ENCODE measurements at places on chromosomes 6 and 20.

DNA sequence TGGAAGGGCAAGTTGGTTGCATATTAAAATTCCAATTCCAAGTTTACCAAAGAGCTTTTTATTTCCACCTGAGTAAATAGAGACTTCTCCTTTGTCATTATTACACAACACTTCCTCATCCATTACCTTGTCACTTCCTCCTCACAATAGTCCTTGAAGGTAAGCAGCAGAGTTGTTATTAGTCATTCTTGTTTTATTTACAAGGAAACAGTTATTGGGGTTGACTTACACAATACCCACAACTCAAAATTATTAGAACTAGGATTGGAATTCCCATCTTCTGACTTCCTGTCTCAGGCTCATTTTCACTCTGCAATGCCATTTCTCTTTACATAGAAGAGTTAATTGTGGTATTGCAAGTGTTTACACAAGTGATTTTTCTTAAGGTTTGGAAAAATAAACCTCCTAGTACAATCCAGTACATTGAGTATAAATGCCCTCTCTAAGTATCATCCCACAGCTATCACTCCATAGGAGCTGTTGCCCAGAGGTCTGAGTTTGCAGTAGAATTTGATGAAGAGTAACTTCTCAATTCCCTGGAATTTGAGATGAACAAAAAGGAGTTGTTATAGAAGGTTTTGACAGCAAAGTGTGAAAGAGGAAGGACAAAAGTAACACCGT is 28.9 kb upstream of the MTRF1L start:
- DNase-seq, result no peak

GRCh38 chr6:51200676-51201075 is 382.0 kb downstream of the TFAP2B start:
- DNase-seq, result no peak

GRCh38 chr6:149823013-149823412 is 41.1 kb downstream of the LRP11 start:
- no peak for DNase-seq

- DNase-seq, result peak; percentile 64
Measured at GRCh38 chr6:157521362-157522335, 140.7 kb downstream of the ZDHHC14 start.

GRCh38 chr6:108897371-108897770 is 49.1 kb downstream of the ARMC2 start:
- no peak for DNase-seq

GRCh38 chr20:57323034-57323433 is 6.6 kb upstream of the SPO11 start:
- DNase-seq, result no peak

GRCh38 chr6:168866534-168866933 is 387.1 kb downstream of the THBS2 start:
- no peak for DNase-seq

DNA sequence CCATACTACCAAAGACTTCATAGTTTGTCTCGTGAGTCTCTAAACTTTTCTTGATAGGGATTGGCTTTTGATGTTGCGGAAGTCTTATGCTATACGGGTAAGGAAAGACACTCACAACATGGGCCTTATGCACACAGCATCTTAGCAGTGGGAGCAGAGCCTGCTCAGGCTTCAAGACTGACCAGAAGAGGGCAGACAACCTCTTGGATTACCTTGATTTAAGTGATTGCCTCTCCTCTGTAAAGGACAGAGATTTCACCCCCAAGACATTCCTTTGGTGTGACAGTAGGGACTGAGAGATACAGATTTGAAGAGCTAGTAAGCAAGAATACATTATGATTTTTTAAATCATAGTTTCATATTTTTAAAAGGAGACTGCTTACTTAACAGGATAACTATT is 71.0 kb upstream of the SAMD3 start:
- peak; percentile 27 for DNase-seq

DNA sequence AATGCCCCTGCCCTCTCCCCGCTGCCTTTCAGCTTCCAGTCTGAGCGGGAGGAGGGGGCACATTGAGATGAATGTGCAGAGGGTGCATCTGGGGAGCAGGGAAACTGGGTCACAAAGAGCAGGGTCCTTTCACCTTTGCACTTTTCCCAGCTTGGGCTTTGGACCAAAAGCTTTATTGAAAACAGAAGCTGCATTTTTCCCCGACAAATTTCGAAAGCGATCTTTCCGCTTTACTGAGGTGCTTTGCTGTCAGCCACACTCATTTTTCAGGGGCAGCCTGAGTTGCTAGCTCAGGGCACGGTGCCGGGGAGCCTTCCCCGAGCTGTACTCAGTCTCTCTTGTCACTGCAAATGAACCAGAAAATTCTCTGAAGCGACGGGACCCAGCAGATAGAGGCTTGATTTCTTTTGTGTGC is 283.7 kb upstream of the SOX4 start:
- no peak for DNase-seq

DNA sequence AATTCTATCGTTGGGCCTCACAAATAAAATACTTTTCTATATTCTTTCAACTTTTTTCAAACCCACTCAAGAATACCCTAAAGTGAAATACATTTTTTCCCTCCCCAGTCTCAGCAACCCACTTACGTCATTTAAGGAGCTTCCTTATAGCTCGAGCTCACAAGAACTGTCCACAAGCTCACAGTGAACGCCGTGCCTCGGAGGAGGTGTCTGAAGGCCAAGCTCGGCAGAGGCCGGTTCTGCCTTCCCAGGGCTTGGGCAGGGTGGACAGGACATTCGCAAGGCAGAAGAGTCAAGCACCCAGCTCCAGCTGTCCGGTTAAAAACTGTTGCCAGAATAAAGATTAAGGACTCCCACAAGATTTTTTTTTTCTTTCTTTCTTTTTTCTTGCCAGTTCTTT is 802.3 kb downstream of the QKI start:
- DNase-seq, result no peak

DNA sequence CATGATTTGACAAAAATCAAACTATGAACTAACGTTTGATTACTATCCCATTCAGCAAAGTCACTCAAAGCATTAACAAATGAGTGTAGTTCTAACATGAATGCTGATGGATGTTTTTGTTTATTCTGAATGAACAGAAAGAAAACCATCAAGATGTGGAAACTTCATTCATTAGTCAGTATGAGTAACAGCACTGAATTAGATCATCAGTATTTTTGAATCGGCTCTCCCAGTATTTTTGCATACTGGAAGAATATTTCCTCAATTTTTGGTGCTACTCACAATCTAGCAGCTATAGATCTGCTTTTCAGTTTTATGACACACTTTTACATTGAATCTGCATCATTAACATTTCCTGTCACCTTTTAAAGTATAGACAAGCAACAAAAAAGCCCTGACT is 63.8 kb upstream of the CD83 start:
- DNase-seq, result no peak

- no peak for DNase-seq
Measured at GRCh38 chr6:84356907-84357306, 129.5 kb upstream of the CEP162 start.

GRCh38 chr20:2559279-2559626 is 22.9 kb downstream of the TMC2 start:
- no peak for DNase-seq

- peak; percentile 94 for DNase-seq
Measured at GRCh38 chr6:137258170-137258569, 39.0 kb upstream of the IFNGR1 start.

DNA sequence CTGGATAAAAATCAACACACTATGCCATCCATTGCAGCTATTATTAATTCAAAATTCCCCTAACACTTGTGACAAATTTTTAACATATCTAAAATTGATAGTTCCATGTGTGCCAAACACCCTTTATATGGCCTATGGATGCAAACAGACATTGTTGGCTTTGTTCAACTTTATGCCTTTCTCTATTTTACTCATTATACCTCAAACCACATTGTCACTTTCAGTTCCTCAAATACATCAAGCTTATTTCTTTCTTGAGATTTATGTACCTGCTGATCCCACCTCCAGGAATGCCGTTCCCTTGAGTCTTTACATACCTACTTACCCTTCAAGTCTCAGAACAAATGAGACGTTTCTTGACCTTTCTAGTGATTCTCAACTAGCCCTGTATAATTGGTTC is 193.5 kb upstream of the PLN start:
- no peak for DNase-seq

- no peak for DNase-seq
Measured at GRCh38 chr6:155880900-155881299, 425.3 kb upstream of the NOX3 start.

GRCh38 chr6:170152989-170153388 is 137.9 kb downstream of the DLL1 start:
- DNase-seq, result no peak

DNA sequence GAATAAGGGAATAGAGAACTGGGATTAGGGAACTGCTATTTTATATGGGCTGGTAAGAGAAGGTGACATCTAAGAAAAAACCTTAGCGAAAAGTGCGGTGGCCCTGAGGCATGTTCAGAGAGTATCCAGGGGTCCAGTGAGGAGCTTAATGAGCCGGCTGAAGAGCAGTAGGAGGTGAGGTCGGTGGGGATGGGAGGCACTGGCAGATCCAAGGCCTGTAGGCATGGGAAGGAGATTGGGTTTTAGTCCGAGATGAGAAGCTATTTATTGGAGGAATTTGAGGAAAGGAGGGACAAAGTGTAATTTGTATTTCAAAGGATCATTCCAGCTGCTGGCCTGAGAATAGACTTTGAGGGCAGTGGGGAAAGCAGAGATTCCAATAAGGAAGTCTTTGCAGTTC is 123.8 kb downstream of the QKI start:
- no peak for DNase-seq

DNA sequence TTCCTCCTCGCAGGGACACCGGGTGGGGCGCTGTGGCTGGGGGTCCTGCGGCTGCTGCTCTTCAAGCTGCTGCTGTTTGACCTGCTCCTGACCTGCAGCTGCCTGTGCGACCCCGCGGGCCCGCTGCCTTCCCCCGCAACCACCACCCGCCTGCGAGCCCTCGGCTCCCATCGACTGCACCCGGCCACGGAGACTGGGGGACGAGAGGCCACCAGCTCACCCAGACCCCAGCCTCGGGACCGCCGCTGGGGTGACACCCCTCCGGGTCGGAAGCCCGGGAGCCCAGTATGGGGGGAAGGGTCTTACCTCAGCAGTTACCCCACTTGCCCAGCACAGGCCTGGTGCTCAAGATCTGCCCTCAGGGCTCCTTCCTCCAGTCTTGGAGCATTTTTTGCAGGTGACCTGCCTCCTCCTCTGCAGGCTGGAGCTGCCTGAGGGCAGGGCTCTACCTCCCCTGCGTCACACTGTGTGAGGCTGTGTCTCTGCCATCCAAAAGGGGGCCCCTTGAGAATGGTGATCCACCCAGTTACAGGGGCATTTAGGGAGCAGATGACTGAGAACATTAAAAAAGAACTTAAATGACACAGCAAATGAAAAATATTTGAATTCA is 3.9 kb upstream of the CNPY3 start:
- DNase-seq, result no peak

DNA sequence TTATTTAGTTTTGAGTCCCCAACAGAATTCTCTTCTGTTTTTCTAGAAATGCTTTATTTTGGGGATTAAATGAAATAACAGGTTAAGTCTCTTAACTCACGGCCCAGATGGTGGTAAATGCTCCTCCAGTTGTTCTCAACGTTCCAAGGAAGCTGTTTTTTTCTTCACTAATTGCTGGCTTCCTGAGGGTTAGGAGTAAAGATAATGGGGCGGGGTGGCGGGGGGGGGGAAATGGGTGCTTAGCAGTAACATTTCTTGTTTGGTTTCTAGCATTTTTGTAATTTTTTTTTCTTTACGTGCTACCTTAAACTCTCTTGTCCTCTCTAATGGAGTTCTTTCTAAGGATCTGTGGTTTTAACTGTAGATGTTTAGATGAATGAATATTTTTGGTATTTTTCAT is 2.2 kb downstream of the SRSF3 start:
- no peak for DNase-seq

DNA sequence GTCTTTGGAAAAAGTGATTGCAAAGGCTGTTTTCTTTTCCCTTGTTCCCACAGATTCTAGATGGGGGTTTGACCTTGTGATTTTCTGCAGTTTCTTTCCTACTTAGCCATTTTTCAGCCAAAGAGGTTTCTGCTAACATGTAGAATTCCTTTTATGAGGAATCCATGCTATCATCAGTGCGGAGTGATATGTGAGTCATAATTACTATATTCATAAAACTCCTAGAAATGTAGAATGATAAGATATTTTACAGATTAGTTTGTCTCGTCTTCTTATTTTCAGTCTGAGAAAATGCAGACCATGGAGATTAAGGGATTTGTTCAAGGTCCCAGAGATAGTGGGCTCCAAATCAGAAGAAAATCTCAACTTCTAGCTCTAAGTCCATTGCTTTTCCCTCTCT is 98.6 kb downstream of the KCNQ5 start:
- DNase-seq, result no peak

DNA sequence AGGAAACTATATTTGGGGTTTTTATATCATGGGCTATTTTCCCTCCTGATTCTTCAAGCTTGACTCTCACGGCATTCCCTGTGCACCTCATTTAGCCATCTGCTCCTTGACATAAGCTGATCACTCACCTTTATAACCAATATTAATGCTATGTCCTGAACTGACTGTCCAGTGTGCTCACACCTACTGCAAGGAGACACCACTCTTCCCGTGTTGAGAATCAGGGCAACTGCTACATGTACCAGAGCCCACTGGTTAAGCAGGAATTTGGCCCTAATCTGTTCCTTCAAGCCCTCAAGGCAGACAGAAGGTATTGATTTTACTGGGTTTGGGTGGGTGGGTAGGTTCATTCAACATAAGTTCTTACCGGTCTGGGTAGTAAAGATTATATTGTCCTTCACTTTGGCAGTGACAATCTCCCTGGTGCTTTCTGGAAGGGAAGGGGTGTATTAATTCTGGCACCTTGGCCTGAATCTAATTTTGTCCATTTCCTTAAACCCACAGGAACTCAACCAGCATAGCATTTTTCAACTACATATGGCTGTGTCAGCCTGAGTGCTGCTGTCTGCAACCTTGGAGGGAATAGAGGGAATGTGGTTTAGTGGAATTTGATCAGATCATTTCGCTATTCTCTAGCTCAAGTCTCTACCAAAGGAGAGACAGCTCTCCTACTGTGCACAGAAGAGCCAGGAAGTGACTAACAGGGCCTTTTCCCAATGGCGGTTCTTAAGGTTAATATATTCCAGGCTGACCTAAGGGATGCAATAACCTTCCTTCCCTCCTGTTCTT is 293.2 kb downstream of the BTBD9 start:
- DNase-seq, result no peak

GRCh38 chr6:75128878-75129570 is 76.8 kb downstream of the COL12A1 start:
- no peak for DNase-seq

GRCh38 chr20:33578510-33578909 is 83.6 kb upstream of the C20orf144 start:
- no peak for DNase-seq

DNA sequence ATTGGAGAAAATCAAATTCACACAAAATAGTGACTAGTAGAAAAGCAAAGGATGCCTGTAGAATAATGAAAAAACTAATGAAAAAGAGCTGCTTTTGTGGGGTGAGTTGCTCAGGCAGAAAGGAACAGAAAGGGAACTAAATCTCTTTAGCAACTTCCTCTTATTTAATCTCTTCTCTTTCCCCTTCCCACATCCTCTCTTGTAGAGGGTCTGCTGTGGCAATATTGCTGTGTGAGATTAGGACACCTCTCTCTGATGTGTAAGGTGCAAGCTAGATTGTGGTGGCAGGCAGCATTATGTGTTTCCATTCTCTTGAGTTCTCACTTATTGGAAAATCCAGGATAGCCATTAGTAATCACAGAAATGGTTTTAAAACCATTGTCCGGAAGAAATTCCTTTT is 49.7 kb downstream of the SYNE1 start:
- peak; percentile 94 for DNase-seq
